ENCODE measurements at places on chromosomes 5 and 9. TPM values are rescaled to one million over a fixed set of nuclear protein-coding genes. Genes with fewer than 3 reads are reported as not detected.

The GABRA6 gene
- total RNA-seq = not detected

The LHFPL2 gene
- 19.3 TPM for total RNA-seq

The ABCA2 gene
- total RNA-seq = 0.81 TPM

The POLR3G gene
- 2.5 TPM for total RNA-seq

The FOXD4L3 gene
- not detected for total RNA-seq

The ACER2 gene
- total RNA-seq = 0.82 TPM

GRCh38 chr5:64331597-64332277 is 166.1 kb downstream of the RNF180 start:
- DNase-seq = no peak
- H3K4me3 ChIP-seq = no peak overlapping the region
- H3K4me1 ChIP-seq = no peaks in the 10 kb centered on the region
- H3K36me3 ChIP-seq = no peaks in the 10 kb centered on the region

DNA sequence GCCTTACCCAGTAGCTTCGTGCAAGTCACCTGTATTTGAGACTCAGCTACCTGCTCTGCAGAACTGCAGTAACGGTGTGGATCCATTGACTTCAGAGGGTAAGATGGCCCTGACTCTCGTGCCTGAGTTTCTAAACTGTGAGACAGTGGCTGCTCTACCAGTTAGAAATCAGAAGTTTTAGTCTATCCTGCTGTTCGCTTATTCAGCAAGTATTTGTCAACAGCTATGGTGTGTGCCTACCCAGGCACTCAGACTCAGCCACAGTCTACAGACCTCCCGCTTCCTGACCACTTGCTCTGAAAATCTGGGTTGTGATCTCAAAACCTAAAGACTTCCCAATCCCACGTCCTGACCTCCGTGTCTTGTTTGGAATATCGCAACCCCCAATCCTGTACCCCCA is 13.5 kb downstream of the AQP3 start:
- H3K4me3 ChIP-seq = no peak overlapping the region
- no peaks in the 10 kb centered on the region for H3K36me3 ChIP-seq
- no peaks in the 10 kb centered on the region for H3K4me1 ChIP-seq
- no peak overlapping the region for H3K27ac ChIP-seq
- no peaks in the 10 kb centered on the region for H3K27me3 ChIP-seq
- DNase-seq = no peak

DNA sequence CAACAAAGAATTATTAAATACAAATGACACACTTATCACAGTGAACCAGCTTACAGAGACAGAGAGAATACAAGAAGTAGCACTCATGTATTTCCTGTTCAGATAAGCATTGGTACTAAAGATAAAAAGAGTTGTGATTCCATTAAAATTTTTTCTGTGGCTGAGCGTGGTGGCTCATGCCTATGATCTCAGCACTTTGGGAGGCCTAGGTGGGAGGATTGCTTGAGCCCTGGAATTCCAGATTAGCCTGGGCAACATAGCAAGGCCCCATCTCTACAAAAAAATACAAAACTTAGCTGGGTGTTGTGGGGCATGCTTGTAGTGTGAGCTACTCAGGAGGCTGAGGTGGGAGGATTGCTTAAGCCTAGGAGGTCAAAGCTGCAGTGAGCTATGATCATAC is 32.9 kb downstream of the FCHO2 start:
- H3K27ac ChIP-seq = no peak overlapping the region
- no peak overlapping the region for H3K4me3 ChIP-seq
- H3K36me3 ChIP-seq = peaks cover 3% of the 10 kb centered on the region

GRCh38 chr9:105401651-105402050 is 46.2 kb upstream of the FSD1L start:
- no peaks in the 10 kb centered on the region for H3K36me3 ChIP-seq
- DNase-seq = no peak
- no peak overlapping the region for H3K4me3 ChIP-seq
- H3K27ac ChIP-seq = no peak overlapping the region
- H3K4me1 ChIP-seq = peaks cover 22% of the 10 kb centered on the region

DNA sequence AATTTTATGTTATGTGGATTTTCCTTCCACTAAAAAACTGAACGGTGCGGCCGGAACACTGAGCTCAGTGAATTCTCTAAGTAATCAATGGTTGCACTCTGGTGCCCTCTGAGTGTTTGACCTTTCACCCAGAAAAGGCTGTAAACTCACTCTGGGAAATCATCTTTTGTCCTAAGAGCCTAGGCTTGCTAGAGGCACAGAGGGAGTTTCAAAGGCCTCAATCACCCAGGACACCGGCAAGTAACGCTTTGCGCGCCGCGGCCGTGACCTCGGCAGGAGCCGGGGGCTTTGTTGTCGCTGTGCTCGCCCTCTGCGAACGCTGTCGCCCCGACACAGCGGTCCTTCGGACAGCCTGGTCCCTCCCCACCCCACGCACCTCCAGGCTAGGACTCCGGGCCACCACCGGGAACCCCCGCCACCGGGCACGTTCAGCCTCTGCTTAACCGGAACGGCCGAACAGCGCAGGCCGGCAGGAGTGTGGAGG is 703 bp downstream of the ISCA1 start:
- H3K27me3 ChIP-seq = no peaks in the 10 kb centered on the region
- H3K4me1 ChIP-seq = peaks cover 16% of the 10 kb centered on the region
- peak overlapping the region; percentile 88 for H3K4me3 ChIP-seq
- peaks cover 26% of the 10 kb centered on the region for H3K36me3 ChIP-seq
- peak overlapping the region; percentile 93 for H3K27ac ChIP-seq
- no peak for DNase-seq

DNA sequence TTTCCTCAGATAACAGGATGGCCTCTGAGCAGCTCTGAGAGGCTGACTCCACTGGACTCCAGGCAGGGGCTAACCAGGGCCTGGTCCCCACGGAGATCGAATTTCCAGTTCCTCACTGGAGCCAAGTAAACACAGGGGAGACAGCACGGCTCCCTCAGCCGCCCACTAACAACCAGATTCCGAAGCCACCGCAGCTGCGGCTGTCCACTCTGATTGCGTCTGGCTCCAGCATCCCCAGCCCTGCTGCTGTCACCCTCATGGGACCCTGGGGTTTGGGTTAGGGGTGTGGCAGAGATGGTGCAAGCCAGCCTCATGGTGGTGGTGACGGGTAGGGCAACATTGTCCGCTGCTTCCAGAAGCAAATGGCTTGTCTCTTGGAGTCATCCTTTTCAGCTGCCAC is 172.6 kb downstream of the RGS3 start:
- H3K27me3 ChIP-seq = no peaks in the 10 kb centered on the region
- peaks cover 36% of the 10 kb centered on the region for H3K4me1 ChIP-seq
- no peak for DNase-seq

DNA sequence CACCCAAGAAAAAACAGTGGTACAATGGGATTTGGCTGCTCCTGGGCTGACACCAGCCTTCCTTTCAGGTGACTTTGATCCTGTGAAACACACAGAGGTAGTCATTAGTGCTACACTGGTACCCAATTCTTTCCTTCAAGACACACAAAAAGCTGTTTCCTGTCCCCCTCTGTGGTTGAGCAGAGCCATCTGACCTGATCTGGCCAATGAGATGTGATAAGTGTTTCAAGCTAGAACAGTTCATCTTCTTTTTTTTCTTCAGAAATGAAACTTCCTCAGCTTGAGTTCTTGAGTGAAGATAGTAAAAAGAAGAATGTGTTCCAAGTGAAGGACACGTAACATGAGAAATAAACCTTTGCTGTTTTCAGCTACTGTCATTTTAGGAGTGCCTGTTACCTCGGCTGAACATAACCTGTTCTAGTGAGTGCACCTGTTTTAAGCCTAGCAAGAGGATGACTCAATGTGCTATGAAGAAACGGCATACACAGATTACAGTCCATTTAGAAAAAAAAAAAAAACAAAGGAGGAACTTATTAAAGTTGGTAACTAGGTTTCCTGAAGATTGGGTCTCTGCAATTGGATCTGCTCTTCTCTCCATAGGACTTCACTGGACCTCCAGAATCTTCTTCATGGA is 287.8 kb downstream of the GAS1 start:
- DNase-seq = no peak
- no peaks in the 10 kb centered on the region for H3K4me1 ChIP-seq
- H3K4me3 ChIP-seq = no peak overlapping the region
- no peak overlapping the region for H3K27ac ChIP-seq
- no peaks in the 10 kb centered on the region for H3K36me3 ChIP-seq

DNA sequence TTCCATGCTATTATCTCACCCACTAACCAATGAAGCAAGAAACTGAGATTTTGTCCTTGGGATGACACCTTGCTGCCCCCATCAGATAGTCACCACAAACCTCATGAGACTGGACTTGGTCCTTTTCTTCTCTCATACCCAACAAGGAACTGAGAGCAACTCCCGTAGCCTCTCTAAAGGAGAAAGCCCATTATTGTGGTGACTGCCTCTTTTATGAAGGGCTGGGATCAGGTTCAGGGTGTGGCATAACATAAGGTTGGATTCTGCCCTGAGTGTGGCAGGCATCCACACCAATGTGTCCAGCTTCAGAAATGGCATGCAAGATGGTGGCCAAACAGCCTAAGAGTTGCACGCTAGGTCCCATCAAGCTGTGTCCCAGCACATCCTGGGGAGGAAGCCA is 1.3 kb upstream of the ACTL7A start:
- DNase-seq = no peak
- no peak overlapping the region for H3K4me3 ChIP-seq
- no peaks in the 10 kb centered on the region for H3K36me3 ChIP-seq
- no peaks in the 10 kb centered on the region for H3K4me1 ChIP-seq

GRCh38 chr9:4079906-4080305 is 220.0 kb downstream of the GLIS3 start:
- no peaks in the 10 kb centered on the region for H3K36me3 ChIP-seq
- H3K27ac ChIP-seq = no peak overlapping the region
- peaks cover 27% of the 10 kb centered on the region for H3K4me1 ChIP-seq

GRCh38 chr9:14432666-14433350 is 118.9 kb upstream of the NFIB start:
- DNase-seq = no peak
- peaks cover 9% of the 10 kb centered on the region for H3K4me1 ChIP-seq
- no peaks in the 10 kb centered on the region for H3K36me3 ChIP-seq
- no peak overlapping the region for H3K27ac ChIP-seq
- no peak overlapping the region for H3K4me3 ChIP-seq

DNA sequence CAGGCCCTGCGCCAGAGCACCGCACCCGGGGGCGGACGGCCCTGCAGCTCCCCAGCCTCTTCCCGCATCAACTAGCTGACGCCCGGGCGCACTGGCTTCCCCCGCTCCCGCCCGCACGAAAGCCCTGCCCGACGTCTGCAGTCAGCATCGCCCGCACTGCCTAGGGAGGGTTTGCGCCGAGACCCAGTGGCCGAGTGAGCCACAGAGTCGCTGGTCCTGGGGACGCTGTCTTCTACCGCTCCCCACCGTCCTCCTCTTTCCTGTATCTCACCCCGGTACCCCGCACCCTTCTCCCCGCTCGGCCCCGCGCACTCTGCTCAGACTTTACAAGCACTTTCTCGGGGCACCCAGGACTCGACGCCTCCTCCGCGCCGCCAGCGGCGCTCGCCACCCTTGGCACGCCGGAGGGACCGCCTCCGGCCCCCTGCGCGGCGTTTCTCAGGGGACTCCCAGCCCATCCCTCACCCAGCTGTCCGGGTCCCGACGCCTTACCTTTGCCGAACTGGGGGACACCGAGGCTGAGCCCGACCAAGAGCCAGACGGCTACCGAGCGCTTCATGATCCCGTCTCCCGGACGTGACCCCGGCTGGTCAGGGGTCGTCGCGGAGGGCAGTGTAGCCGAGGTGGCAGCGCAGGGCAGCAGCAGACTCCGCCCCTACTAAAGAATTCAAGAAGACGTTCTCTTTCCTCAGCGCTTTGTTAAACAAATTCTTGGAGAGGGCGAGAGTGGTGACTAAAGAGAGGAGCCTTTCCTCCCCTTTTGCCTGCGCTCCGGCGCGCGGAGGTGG is 670 bp downstream of the EDIL3 start:
- H3K36me3 ChIP-seq = peaks cover 17% of the 10 kb centered on the region
- H3K27me3 ChIP-seq = no peaks in the 10 kb centered on the region
- H3K27ac ChIP-seq = peak overlapping the region; percentile 88
- peak; percentile 82 for DNase-seq
